ENCODE measurements at places on chromosomes 12 and 14.
A peak's percentile ranks its signal among the peaks of the same experiment; 100 is the strongest.

GRCh38 chr14:102495491-102496330 is 13.9 kb downstream of the ANKRD9 start:
- no peak for DNase-seq

- DNase-seq: no peak
Measured at GRCh38 chr14:25095736-25096437, 45.9 kb upstream of the STXBP6 start.

DNA sequence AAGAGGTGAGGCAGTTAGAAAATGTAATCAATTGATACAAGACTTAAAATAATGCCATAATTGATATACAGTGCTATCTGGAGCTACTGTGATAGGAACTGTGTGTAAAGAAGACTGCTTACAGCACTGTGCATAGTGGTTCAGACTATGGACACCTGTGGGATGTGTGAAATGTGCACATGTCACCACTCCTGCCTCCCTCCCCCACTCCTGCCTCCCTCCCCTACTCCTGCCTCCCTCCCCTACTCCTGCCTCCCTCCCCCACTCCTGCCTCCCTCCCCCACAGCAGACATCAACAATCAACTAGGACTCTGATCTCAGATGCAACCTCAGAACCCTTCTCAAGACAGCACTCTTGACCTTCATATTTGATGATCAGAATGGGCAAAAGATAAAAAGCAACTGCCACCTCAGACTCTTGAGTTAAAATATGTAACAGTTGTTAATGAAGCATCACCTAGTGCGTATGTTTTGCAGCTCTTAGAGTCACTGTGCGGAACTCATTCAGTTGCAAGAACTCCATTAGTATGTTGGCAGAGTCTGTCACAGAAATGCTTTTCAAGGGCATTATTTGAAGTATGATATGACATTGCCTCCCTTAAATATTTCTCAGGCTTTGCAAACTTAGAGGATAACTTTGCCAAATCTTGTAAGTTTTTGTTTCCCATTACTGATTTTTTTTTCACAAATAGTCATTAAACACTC is 255.2 kb upstream of the DDHD1 start:
- DNase-seq: no peak

DNA sequence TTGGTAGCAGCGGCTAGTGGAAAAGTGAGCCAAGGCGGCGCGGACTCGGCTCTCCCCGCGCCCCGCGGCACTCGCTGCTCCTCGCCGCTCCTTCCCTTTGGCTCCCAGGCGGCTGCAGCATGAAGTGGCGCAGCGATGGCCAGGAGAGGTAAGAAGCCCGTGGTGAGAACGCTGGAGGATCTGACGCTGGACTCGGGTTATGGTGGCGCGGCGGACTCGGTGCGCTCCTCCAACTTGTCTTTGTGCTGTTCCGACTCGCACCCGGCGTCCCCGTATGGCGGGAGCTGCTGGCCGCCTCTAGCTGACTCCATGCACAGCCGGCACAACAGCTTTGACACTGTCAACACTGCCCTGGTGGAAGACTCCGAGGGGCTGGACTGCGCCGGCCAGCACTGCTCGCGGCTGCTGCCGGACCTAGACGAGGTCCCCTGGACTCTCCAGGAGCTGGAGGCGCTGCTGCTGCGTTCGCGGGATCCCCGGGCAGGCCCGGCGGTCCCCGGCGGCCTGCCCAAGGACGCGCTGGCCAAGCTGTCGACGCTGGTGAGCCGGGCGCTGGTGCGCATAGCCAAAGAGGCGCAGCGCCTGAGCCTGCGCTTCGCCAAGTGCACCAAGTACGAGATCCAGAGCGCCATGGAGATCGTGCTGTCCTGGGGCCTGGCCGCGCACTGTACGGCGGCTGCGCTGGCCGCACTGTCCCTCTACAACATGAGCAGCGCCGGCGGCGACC is 225.6 kb upstream of the CRY1 start:
- peak; percentile 32 for DNase-seq

- no peak for DNase-seq
Measured at GRCh38 chr14:21184254-21184653, 28.4 kb upstream of the OR5AU1 start.

DNA sequence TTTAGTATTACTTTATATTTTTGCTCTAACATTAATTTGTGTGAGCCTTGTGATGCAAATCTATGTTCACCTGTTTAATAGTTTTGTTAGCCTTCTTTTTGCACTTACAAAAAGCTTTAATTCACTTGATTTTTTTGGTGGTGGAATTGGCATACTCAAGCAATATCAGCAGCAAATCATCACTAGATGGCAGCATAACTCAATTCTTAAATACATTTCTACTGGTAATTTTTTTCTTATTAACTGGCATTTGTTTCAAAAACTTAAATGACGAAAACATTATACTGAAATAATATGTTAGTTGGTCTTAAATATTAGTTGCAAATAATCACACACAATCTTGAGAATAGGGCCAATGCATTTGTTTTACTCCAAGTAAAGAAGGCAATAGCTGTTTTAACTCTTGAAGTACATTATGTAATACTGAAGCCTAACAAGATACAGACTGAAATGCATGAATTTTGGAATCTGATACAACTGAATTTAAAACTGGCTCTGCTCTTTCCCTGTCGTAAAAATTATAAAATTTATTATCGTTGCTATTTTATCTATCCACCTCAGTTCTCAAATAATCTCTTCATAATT is 151.5 kb downstream of the ATXN7L3B start:
- DNase-seq: peak; percentile 45

- DNase-seq: peak; percentile 66
Measured at GRCh38 chr12:76037130-76038103, 5.8 kb upstream of the PHLDA1 start.

DNA sequence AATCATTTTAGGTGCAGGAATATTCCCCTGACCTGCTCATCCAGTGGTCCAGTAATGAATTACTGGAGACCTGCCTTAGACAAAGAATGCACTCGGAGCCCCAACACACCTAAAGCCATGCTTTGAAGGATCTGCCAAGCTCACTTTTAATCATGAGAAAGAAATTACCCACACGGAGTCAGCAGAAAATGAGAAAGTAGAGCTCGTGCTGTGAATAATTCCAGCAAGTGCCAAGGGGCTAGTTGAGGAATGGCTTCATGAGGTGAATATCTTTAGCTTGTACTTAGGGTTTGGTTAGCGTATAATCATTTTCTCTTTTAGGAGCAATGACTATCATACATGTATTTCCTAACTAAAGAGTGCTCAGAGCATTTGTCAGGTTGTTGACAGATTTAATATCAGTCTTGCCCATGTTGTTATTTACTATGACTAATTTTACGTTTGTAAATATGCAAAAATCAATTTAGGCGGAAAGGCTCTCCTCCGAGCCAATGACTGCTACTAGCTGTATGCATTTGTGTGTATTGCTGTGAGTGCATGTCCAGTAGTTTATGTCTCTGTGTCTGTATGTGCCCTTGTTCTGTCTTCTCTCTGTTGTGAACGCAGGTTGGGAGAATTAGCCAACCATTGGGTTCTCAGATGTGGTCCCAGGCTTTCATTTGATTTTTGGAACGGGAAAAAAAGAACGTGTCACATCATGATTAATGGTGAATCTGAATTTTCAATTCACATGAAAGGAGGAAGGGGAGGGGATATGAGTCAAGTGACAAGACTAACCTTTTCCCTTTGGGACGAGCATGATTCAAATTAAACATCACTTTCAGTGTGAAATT is 98.4 kb downstream of the RMST start:
- no peak for DNase-seq

DNA sequence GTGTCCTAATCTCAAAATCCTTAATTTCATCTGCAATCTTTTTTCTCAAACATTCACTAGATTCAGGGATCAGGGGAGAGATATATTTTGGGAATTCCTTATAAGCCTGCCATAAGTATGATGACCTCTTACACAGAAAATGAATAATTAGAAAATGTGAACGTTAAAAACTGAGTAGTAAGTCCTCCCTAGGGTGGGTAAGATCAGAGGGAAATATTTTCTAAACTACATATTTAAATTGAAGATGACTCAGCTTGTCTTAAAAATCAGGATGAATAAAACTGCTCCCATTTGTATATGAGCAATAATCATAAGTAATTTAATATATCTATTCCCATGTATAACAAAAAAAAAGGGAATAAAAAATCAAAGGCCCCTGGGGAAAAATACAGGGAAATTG is 935.5 kb downstream of the TMTC2 start:
- no peak for DNase-seq

DNA sequence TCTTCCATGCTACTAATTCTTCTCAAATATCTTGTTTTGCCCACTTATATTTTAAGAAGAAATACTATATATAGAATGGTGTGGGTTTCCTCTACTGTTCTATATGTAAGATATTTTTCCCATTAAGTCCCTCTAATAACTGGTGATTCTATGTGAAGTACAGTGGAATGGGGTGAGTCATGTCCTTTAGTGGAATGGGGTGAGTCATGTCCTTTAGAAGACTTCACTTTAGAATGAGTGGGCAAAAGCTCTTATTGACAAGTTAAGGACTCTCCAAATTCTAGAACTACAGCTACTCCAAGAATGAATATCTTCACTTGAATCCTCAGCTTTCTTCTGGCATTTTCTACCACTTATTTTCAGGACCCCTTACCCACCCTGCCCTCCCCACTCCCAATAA is 349.9 kb downstream of the ETNK1 start:
- DNase-seq: peak; percentile 61

DNA sequence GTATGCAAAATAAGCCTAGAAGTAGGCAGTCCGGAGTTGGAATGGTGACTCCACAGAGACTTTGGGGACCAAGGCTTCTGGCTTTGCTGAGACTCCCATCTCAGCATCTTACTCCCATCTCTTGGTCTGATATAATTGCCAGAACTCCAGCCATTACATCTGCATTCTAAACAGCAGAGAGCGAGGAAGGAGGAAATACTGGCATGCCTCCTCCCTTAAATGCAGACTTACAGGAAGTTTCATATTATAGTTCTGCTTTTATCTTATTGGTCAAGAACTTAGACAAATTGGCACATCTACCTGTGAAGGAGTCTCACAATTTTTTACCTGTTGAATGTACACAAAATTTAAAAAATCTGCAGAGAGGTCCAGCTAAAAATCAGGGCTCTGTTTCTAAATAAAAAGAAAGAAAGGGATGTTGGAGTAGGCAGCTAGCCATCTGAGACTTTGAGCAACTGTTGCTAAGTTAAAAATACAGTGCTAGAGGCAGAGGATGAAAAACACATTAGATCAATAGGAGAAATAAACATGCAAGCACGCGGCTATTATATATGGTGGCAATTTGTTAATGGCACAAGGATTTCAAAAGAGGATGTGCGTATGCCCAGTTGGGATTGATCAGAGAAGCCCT is 209.9 kb upstream of the HMGA2 start:
- no peak for DNase-seq

DNA sequence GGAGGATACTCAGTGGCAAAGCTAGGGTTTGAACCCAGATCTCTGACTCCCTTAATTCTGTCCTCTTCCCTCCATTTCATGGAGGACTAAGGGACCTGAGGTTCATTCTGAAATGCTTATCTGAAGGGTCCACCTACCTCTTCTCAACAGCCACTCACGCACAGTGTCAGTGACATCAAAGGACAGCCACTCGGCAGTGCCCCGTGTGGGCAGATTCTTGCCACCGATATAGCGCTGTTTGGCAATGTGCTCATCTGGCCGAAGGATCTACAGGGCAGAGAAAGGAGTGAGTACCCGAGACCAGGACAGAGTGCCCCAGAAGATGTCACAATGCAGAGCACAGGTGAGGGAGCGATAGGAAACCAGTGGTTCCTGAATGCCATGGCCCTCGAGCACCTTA is 10.8 kb downstream of the TGFB3 start:
- no peak for DNase-seq

DNA sequence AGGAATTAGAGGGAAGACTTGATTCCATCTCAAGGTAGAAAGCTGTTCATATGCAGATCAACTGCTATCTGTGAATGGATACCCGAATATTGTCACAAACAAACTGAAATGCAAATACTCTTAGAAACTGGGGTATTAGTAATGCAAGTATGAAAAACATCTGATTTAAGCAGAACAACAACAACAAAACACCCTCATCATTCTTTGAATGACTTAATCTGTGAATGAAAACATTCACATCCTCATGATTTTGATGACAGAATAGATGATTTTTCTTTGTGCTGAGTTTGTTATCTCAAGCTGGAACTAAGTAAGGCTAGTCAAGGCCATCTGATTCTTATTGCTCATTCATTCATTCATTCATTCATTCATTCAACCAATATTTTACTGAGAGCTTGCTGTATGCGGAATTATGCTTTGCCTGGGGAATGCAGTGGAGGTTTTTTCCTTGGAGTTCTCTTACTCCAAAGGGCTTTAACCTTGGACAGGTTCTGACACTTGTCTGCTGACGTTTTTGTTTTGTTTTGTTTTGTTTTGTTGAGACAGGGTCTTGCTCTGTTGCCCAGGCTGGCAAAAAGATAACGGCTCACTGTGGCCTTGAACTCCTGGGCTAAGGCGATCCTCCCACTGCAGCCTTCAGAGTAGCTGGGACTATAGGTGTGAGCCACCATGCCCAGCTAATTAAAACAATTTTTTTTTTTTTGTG is 23.3 kb downstream of the OR10G3 start:
- DNase-seq: no peak

GRCh38 chr14:98894600-98894999 is 377.4 kb downstream of the BCL11B start:
- no peak for DNase-seq

DNA sequence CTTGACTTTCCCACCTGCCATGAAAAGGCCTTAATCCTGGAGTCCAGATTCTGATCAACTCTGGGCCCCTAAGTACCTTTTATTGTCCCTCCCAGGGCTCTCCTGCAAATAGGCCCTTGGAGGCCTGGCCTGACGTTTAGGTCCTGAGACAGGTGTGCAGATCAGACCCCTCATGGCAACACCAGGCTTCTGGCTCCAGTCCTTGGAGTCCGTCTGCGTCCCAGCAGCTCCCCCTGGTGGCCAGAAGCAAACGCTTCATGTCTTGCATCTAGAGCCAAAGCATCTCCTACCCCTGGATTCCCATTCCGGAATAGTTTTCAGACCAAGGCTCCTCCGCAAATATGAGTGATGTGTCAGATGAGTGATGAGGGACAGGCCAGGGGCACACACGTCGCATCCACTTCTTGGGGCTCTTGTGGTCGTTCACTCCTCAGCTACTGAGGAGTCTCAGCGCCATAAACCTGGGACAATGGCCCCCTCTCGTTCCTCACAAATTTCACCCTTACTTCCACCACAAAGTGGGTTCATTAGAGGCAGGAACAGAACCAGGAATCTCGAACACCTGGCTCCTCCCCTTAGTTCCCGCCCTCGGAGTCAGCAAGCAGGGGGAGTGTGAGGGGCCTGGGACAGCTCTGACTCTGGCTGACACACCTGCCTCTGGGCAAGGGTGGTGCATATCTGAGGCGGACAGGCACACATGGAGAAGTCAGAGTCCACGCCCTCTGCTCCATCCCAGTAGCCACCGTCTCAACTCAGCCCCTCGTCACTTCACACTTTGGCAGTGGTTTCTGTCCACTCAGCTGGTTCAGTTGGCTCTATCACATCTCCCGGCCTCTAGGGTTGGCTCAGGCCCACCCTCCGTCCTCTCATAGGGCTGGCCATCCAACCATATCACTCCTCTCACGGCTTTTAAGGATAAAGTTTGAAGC is 77.9 kb upstream of the PWP1 start:
- peak; percentile 86 for DNase-seq

All from GM03348 (cell line).